ENCODE measurements at places on chromosomes 13 and 19.

- DNase-seq = no peak
Measured at GRCh38 chr13:21530656-21531055, 71.6 kb upstream of the ZDHHC20 start.

DNA sequence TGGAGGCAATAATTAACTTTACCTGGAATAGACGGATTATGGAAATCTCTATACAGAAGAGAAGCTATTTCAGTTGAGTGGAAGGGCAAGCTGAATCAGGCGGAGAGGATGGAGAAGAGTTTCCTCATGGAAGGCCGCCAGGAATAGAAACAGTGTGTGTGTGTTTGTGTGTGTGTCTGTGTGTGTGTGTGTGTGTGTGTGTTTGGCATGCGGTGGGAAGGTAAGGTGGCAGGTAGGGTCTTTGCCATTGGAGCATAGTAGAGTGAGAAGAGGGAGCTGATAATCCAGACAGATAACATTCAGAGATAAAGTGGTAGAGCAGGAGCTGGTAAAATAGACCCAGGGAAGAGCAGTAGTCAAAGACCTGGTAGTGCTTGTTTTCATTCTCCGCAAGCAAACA lies 9.2 kb upstream of the HS6ST3 start:
- no peak for DNase-seq

GRCh38 chr19:9431475-9431874 lies 3.9 kb downstream of the ZNF266 start:
- DNase-seq = peak; percentile 13

GRCh38 chr13:41200126-41200525 lies 5.8 kb upstream of the KBTBD7 start:
- no peak for DNase-seq

DNA sequence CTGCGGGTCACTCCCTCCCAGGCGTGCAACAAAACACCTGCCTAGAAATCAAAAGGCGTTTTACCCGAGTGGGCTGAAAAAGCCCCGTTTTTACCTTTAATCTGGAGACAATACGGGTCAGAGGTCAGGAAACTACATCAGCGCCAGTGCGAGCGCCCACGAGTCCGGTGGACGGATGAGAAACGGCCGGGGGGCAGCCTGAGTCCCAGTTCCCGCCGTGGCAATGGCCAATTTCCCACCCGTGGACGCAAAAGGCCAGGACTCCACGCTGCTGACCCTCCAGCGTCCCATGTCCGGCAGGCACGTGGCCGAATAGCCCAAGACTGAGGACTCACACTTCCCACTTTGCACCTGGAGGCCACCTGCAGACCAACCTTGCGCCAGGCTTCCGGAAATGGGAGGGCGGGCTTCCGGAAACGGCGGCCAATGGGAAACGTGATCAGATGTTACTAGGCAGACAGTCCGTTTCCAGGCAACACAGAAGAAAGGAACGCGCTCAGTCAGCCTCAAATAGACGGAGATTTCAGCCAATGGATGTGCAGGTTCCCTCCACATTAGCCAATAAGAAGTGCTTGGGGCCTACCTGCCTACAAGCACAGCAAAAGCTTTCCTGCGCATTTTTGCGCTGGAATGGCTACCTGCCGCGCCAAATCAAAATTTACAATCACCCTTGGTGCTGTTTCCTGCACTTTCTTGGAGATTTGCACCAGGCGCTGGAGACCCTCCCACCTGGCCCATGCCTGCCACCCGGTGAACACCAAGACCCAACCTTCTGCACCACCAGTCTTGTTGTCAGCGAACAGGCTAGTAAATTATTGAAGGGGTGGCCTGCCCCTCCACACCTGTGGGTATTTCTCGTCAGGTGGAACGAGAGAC lies 47.4 kb downstream of the ZFP14 start:
- DNase-seq = peak; percentile 59

- no peak for DNase-seq
Measured at GRCh38 chr13:31477961-31478360, 261.4 kb upstream of the RXFP2 start.

DNA sequence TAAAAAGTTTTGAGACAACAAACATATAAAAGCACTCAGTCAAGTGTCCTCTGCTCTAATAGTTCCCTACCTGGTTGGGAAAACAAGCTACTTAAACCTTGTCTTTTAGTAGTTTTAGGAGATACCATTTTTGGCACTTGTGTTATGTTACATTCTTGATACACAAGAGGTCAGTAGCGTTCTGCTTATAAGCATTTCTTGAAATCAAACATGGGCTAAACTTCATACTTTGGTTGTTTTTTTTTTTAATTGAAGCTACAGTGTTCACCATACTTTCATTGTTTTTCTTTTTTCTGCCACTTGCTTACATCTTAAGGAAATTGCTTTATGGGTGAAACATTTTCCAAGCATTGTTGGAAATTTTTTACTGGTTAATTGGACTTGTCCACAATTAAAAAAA lies 12.9 kb downstream of the NHLRC3 start:
- no peak for DNase-seq

DNA sequence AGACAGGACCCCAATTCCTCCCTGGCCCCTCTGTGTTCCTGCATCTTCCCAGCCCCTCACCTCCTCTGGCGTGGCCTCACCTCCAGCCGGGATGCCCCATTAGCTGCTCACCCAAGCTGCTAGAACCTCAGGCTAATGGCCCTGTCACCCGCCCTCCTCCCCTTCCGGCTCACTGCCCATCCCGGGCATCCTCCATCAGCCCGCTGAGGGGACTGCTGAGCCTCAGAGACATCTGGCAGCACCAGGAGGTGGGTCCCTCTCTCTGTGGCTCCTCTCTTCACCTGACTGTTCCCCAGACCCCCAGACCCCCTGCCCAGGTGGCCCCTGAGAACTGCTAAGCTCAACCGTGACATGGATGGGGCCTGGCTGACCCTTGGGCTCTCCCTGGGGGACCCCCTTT lies 2.9 kb downstream of the FFAR1 start:
- no peak for DNase-seq

DNA sequence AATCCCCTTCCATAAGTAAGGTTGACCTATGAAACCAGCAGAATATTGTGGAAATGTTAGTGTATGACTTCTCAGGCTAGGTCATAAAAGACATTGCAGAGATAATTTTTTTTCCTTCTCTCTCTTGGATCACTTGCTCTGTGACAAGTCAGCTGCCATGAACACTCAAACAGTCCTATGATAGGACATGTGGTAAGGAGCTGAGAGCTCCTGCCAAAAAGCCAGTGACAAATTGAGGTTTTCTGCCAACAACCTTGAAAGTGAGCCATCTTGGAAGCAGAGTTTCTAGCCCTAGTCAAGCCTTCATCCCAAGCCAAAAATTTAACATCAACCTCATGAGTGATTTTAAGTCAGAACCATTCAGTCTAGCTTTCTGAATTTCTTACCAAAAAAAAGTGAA lies 270.9 kb upstream of the NBEA start:
- DNase-seq = no peak

DNA sequence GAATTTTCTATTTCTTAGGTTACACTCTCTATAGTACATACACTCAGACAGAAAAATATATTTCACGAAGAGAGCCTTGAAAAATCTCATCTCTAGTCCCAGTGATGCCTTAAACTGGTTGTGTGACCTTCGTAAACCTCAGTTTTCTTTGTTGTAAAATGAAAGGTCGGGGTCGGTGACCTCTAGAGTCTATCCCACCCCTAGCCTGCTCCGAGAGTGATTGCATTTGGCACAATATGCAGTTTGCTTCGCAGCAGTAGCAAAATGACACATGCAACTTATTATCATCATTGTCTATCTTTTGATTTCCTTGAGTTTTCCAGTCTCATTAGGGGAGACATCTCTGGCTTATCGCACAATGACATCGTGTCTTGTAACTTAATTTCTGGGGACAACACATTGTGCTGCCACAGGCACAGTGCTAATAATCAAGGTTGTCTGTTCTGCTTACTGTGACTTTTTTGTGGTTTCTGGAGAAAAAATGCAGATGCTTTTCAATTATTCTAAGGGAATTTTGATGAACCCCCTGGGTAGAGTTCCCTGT lies 115.0 kb downstream of the GGACT start:
- no peak for DNase-seq

DNA sequence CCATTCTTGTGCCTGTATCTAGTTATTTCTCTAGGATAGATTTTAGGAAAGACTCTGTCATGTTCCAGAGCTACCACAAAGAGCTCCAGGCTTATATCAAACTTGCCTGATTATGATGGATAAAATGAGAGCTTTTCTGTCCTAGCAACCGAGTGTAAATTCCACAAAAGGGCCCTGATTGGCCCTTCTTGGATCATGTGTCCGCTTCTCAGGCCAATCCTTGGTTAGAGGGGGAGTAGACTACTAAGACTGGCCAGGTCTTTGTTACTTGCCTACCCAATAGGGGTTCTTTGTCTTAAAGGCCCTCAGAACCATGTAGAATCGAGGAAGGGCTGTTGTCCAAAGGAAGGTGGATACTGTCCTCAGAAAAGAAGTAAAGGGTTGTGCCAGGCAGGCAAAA lies 2.4 kb downstream of the DHX34 start:
- DNase-seq = no peak

- no peak for DNase-seq
Measured at GRCh38 chr13:47350334-47351124, 453.7 kb upstream of the HTR2A start.

DNA sequence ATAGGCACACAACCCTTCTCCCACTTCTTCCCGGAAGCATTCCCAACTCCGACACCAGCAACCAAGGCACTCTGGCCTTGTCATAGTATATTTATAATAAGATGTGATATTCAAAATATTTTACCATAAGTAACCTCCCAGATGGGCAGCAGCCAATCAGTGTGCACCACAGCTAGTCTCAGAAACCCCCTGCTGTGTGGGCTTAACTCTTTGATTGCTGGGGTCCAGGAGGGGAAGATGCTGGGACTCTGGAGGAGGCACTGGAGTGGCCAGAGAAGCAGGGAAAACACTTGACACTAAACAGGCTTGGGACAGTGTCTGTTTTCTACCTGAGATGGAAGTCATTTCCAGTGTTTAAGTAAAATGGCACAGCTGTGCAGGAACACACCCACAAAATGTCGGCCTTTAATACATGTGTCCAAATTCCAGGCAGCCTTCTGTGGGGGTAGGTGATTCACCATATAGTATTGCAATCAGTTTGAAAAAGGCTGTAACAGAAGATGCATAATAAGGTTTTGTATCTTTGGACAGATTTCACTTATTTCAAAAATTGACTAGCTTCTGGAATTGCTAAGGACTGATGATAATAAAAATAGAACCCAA lies 100.7 kb downstream of the MBNL2 start:
- no peak for DNase-seq

DNA sequence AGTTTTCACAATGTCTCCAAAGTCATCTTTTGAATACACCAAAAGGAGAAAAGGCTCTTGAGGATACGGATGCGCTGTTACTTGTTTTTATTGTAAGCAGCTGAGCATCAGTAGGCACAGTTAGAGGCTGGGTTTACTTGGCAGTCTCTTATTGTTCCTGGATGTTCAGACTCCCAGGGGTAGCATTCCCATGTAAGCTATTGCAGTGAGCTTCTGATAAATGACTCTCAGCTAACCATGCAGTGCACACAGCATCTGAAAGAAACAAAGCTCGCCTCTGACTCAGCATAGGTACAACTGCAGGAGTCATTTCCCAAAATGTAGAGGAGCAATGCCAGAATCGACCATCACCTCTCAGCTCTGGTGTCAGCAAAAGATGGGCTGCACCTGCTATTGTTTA lies 84.8 kb downstream of the DCT start:
- no peak for DNase-seq

DNA sequence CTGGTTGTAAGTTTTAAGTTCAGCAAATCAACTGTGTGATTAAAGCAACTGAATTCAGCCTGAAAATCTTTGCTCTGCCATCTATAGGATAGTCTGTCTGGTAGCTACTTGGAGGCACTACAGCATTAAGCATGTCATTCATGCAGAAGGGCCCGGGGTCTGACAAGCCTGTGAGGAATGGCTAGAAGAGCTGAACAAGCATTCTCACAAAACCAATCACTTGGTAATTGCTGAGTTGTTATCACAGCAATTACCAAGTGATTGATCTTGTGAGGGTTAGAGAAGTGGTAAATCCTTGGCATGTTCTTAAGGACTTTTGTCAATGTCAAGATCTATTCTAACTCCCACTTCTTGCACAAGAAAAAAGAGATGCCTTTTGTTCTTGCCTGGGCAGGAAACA lies 356.1 kb downstream of the FGF14 start:
- no peak for DNase-seq

DNA sequence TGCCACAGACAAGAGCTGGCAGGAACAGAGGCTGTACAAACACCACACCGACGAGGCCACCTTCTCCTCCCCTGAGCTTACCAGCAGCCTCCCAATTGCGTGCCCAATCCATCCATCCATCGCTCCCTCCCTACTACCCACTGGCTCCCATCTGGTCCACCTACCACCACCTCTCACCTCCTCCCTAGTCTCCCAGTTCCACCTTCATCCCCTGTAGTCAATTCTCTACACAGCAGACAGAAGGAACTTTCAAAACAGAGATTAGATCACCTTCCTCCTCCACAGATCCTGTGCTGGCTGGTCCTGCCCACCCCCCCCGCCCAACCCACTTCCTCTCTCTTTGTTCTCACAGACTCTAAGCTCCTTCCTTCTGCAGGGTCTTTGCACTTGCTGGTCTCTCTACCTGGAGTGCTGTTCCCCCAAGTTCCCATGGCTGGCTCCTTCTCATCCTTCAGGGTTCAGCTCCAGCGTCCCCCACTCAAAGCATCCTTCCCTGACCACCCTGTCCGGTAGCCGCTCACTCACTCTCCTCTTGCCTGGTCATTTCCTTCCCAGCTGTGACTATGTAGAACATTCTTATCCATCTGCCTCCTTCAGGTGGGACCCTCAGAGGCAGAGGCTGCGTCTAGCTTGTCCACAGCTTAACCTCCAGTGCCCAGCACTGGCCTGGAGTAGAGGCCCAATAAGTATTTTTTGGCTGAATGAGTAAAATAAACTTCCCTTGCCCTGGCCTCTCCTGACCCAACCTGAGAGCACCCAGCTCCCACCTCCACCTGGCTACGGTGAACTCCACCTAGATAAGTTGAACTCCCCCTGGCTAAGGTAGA lies 23.0 kb downstream of the PIN1 start:
- DNase-seq = no peak

DNA sequence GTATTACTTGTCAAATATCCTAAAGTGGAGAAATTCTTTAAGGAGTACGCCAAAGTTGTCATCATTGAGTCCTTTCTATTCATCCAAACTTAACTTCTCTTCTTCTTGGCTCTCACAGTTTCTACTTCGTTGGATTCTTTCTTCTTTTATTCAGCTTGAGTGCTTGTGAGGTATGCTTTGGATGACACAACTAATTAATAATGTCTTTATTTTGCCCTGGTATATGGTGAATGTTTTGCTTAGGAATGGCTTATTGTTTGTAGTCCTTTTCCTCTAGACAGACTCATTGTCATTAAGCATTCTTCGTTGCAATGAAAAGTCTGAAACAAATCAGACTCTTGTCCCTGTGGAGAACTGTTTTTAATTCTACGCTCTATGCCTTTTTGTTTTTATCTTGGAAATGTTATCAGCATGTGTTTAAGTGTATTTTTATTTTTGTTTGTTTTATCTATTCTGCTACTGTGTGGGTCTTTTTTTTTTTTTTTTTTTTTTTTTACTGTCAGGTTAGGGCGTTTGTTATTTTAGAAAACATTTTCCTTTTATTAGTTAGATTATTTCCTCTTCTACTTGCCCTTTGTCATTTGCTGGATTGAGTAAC lies 471.5 kb downstream of the GPC6 start:
- no peak for DNase-seq

DNA sequence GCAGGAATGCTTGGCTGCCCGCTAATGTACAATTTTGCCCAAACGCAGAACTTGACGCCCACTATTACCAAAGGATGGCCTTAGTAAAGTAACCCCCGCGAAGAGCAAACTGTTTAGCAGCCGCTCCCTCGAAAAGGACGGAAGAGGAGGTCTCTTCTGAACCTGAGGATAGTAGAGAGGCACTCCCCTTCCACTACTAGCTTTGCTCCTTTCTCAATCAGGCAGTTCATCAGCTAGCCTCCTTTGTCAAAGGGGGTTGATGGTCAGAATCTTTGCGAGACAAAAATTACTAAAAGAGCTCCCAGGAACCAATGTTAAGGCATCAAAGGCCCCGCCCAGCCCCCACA lies 534 bp downstream of the CAB39L start:
- DNase-seq = no peak

All from NCI-H1048 (cell line).